Hypothalamus (tissue), 51 donors: ENCODE measurements at places on chromosomes 16 and 17.

- DNase-seq: no peak
Measured at GRCh38 chr17:52237151-52237550, 78.6 kb upstream of the CA10 start.

DNA sequence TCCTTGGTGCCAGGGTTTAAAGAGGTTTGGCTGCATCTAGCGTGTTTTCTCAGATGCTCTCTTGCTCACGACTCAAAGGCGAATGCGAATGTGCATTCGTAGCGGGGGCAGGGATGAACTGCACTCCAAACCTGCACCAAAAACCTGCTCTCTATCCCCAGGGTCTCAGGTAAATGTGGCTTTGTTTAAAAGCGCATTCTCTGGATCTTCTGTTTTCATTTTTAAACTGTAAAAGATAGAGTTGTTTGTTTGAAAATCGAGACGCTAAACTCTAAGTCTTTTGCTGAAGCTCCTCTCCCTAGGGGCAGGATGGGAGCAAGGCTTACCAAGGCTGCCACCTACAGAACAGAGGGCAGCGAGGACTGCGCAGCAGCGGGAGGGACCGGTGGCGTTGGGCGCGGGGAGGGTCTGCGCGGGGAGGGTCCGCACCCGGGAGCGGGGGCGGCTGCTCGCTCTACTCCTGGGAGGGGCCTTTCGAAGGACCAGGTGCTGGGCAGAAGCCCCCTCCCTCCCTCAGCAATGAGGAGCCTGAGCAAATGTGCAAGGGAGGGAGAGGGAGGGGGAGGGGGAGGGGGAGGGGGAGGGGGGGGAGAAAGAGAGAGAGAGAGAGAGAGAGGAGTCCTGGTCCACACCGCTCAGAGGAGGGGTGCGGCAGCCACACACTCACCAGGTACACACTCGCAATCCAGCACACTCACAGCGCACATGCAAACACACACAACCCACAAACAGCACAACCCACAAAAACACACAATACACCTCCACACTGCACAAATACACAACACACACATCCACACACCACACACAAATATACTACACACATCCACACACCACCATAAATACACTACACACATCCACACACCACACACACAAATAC is 142.8 kb downstream of the GRIN2A start:
- no peak for DNase-seq

DNA sequence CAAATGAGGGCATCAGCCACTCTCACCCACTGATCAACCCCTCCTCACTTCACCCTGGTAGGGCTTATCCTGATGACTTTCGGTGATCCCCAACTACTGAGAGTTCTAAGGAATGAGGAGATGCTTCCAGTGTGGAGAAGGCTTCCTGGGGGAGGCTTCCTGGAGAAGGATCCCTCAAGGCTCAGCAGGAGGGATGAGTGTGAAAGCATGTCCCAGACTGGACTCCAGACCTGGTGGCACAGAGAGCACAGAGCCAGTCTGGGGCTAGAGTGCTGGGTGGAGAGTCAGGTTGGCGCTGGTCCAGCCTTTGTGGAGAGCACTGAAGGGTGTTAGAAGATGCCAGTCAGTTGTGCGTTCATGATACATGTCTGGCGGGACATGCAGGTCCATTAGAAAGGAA is 53.7 kb downstream of the PLD6 start:
- no peak for DNase-seq

DNA sequence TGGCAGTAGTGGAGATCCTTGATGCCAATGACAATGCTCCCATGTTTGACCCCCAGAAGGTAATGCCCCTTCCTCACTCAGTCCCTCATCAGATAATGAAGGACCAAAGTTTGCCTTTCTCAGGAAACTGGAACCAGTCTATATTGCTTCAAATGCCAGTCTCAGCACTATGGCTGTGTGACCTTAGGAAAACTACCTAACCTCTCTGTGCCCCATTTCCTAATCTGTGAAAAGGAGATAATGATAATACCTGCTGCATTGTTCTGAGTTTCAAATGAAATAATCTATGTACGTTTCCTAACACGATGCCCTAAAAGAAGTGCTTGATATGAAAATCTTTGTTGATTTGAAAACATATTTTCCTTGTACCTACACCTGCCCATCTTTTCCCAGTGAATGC is 35.9 kb downstream of the CDH3 start:
- no peak for DNase-seq

DNA sequence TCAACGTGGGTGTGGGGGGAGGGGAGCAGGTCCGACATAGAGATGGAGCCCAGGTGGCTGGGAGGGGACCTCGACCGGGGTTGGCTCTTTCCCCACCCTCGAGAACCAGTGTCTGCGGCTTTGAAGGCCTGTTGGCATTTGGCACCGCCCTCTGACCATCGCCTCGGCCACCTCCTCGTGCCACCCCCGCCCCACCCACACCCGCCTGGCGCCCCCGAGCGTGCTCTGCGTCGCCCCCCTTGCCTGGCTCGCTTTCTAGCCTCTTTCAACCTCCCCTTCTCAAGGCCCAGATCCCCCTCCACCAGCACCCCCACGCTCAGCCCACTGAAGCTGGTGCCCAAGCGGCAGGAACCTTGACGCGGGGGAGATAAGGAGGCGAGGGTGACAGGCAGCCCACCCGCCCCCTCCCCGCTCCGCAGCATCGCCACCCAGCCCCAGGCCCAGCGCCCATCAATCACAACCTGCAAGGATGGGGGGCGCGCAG is 619 bp downstream of the CACNB1 start:
- no peak for DNase-seq

DNA sequence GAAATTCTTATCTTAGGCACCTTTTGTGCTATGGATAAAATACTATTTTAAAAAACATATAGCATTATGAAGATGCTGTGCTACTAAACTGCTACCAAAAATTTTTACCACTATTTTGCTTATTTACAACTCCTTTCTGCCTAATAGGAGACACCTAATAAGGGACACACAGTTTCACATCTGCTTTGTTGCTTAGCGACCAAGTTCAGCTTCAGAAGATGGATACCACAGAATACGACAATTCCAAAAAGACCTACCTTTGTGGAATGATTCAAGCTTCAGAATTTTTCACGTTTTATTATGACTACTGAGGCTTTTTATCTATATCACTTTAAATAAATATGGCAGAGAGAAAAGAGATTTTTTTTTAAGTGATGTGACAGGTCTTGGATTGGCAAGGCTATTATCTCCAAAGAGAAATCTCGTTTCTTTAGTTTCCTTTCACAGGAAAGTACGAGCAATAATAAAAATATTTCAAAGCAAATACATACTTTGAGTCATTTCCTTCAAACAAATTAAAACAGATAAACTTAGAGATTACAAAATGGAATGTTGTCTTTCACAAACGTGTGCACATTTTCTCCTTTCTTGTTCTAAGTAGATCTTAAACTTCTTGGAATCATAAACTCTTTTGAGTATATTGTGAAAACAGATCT is 35.4 kb downstream of the SPAG9 start:
- no peak for DNase-seq

GRCh38 chr17:9144502-9145249 is 123.4 kb downstream of the NTN1 start:
- no peak for DNase-seq

DNA sequence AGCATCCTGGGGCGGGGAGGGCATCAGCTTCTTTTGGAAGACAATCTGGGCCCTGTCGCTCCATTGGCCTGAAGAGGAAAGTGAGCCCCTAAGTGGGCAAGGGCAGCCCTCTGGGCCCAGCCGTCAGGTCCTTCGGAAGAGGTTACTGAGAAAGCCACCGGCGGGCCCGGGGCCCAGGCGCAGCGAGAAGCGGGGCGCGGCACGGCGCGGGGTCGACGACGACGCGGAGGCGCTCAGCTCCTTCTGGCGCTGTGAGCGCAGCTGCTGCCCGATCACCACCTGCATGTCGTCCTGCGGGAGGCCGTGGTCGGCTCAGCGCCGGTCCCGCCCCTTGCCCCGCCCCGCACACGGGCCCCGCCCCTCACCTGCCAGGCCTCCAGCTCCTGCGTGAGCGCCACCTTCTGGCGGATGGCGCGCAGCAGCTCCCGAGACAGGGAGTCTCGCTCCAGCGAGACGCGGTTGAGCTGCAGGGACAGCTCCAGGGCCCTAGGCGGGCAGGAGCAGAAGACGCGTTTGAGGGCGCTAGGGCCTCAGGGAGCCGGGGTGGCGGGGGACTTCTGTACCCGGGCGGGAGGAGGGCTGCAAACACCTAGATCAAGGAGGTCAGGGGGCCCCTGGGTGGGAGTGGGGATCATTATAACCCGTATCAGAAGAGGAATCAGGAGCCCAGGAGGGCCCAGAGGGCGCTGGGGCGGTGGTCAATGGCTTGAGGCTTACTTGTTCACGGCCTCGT is 4.3 kb downstream of the THOC6 start:
- peak; percentile 42 for DNase-seq

DNA sequence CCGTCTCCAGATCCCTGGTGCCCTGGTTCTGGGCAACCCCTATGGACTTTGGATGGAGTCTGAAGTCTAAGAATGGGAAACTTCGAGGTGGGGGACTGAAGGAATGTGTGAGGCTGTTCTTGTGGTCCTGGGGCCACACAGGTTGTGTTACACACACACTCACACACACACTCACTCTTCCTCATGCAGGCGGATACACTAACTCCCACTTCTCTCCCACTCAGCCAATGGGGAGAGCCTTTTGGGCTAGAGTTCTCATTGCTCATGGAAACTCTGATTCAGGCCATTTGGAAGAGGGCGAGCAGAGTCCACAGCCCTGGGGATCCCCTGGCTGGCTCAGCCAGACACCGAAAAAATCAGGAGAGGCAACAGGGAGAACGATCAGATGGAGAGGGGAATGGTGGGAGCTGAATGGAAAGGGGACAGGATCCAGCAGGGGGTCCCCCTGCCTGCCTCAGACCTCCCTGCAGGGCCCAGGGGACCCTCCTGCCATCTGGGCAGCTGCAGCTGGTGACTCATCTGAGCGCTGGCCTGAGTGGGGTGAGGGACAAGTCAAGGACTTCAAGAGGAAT is 9.1 kb downstream of the IGFBP4 start:
- no peak for DNase-seq

- no peak for DNase-seq
Measured at GRCh38 chr17:4219241-4219640, 44.5 kb downstream of the ANKFY1 start.

DNA sequence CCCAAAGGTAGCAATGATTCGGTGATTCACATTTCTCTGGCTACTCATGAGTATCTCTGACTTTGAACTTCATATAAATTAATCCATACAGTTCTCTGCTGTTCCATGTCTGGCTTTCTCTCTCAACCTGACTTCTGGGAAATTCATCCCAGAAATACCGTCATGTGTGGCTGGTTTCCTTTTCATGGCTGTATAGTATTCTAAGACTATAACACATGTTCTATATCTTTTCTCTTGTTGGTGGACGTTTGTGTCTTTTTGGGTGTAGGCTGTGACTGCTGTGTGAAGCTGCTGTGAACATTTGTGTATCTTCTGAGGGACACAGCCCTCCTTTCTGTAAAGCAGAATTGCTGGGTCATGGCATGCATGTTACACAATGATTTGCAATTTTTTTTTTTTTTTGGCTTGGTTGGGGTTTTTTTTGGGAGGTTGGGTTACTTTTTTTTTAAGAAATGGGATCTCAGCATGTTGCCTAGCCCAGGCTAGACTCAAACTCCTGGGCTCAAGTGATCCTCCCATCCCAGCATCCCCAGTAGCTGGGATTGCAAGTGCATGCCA is 6.3 kb downstream of the TTYH2 start:
- no peak for DNase-seq

DNA sequence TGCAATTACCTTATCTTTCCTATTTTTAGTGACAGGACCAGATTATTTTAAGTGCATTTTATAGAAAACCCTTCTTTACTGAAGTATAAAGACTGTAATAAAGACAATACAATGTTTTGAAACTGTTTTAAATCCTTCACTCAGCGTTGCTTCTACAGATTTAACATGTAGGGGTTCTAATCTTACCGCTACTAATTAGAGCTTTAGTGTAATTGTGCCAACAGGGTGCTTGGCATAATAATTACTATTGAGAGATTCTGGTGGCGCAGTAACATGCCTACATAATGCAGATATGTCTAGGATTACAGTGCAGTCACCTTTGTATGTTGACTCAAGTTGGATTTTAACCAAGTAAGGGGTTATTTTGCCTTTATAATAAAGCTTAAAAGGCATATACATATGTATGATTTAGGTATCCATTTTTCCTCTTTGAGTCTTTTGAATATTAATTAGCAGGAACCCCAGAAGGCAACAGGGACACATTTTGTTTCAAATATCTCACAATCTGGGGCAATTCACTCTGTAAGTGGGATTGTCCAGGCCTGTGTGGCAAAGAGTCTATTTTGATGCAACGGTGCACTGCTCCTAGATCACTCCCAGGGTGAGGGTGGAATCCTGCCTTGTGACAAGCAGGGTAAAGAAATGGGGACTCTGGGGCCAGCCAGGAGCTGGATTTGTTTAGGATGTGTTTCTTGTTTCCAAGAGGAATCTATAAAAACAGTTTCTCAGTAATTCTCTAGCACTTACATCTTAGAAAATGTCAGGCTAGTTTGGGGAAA is 604.7 kb upstream of the SALL1 start:
- no peak for DNase-seq

- no peak for DNase-seq
Measured at GRCh38 chr17:53894591-53894990, 71.9 kb downstream of the KIF2B start.

DNA sequence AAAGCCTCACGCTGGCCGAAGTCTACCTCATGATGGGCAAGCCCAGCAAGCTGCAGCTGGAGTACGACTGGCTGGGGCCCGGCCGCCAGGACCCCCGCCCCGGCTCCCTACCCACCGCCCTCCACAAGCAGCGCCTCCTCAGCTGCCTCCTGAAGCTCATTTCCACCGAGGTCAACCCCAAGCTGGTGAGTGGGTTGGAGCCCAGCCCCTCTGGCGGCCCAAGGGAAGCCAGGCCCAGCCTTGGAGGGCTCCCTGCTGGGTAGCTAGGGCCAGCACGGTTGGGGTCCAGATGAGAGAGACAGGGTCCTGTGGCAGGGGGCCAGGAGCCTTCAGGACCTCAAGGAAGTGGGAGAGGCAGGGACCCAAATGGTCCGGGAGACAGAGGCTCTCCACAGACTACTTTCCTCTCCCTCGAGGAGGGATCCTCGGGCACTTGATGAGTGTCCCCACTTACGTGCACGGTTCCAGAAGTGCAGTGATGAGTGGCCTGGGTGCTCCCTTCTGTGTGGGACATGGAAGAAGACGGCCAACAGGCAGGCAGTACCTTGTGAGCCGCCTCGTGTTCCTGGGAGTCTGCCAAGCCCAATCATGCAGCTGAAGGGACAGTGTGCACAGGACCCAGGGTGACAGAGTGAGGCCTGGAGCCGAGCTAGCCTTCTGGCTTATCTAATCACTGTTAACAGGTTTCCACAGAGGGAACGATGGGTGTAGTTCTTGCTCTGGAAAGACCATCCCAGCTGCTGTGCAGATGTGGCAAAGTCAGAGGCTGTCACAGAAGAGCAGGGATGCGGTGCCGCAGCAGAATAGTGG is 21.1 kb upstream of the JPT2 start:
- no peak for DNase-seq

DNA sequence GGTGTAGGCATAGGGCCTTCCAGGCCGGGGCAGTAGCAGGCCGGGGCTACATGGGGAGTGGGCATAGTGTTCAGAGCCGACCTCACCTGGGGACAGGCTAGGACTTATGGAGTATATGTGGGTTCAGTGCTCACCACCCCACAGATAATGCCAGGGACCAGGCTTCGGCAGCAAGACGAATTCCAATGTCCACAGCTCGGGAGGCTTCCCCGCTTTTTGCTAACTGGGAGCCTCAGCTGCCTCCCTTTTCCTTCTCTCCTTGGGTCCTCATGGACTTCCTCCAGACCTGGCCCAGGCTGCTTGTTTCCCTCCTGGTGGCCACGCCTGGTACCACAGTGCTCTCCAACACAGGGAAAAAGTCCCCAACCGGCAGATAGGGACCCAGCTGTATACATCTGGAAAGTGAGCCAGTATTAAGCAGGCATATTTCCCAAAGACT is 20.1 kb upstream of the SLC46A1 start:
- DNase-seq: no peak

GRCh38 chr16:85200471-85201278 is 88.4 kb upstream of the CIBAR2 start:
- no peak for DNase-seq
